ENCODE measurements at places on chromosomes 4 and X.

DNA sequence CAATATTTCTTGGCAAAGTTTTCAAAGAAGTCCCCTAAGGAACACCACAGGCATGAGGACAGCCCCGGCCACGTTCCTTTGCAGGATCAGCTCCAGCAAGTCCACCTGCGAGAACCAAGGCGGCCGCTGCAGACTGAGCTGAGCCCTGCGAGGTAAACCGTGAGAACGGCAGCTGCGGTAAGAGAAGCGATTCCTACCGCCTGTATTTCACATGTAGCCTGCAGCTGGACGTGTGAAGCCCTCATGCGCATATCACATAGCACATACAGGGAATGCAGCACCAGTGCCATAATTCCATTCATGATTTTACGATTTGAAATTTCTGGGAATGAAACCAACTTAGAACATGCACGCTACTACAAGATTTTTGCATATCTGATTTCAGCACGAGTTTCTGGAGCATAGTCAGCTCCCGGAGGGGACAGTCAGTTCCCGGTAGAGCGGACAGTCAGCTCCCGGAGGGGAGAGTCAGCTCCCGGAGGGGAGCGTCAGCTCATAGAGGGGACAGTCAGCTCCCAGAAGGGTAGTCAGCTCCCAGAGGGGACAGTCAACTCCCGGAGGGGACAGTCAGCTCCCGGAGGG is 41.7 kb downstream of the FGFRL1 start:
- no peak for DNase-seq

DNA sequence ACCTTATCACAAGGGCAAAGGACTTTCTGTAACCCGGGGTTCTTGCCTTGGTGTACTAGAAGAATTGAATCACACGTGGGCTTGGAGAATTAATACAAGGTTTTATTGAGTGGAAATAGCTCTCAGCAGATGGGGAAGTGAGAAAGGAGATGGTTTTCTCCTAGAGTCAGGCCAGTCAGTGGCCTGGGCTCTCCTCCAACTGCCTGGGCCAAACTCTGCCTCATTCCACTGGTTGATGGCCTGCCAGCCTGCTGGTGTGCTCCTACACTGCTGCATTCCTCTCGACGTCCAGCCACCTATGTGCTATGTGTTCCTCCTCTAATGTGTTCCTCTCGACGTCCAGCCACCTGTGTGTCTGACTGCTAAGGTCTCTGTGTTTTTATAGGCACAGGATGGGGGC is 35.3 kb upstream of the SPIN2A start:
- DNase-seq = no peak

- no peak for DNase-seq
Measured at GRCh38 chr4:145760176-145760575, 80.2 kb downstream of the C4orf51 start.

DNA sequence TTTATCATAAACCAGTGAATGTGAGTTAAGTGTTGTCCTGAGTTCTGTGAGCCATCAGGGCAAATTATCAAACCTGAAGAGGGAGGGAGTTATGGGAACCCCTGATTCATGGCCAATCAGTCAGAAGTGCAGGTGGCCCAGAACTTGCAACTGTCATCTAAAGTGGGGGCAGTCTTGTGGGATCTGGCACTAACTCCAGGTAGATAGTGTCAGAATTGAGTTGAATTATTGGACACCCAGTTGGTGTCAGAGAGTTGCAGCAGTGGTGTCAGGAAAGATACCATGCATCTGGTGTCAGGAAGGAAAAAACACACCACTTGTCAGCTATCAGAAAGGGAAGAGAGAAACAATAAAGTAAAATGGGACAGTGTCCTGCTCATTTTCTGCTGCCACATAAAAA is 8.4 kb downstream of the CORIN start:
- DNase-seq = no peak

- no peak for DNase-seq
Measured at GRCh38 chr4:84826681-84827080, 139.8 kb downstream of the WDFY3 start.

- no peak for DNase-seq
Measured at GRCh38 chrX:51459125-51459524, 37.3 kb downstream of the NUDT11 start.

GRCh38 chr4:1328267-1329155 is 18.5 kb upstream of the UVSSA start:
- DNase-seq = no peak

GRCh38 chrX:9429767-9430166 is 35.1 kb upstream of the TBL1X start:
- DNase-seq = no peak

DNA sequence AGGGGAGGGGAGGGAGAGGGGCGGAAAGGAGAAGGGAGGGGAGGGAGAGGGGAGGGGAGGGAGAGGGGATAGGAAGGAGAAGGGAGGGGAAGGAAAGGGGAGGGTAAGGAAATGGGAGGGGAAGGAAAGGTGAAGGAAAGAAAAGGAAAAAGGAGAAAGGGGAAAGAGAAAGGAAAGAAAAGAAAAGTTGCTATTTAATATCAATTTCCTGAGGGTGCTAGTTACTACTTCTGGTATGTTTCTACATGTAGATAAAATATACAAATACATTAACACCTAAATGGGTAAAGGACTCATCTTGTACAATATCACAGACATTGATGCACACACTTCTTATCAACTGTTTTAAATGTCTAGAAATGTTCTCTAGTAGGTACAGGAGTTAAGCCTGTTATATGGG is 22.6 kb downstream of the ANXA5 start:
- no peak for DNase-seq

- DNase-seq = no peak
Measured at GRCh38 chr4:148779771-148780170, 337.6 kb upstream of the NR3C2 start.

GRCh38 chr4:683982-684622 is 4.8 kb downstream of the SLC49A3 start:
- no peak for DNase-seq

DNA sequence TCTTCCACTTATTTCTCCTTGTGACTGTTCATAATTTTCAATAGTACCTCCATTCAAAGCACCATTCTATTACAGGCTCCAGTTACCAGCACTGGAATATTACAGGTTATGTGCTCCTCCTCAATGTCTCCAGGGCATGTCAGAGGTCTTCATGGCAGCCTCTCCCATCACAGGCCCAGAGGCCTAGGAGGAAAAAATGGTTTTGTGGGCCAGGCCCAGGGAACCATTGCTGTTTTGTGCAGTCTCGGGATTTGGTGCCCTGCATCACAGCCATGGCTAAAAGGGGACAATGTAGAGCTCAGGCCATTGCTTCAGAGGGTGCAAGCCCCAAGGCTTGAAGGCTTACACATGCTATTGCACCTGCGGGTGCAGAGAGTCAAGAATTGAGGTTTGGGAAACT is 7.2 kb upstream of the PNMA3 start:
- DNase-seq = no peak

- no peak for DNase-seq
Measured at GRCh38 chr4:53545273-53545672, 46.0 kb downstream of the LNX1 start.

- peak; percentile 5 for DNase-seq
Measured at GRCh38 chr4:75180790-75181776, 248.2 kb downstream of the PARM1 start.

DNA sequence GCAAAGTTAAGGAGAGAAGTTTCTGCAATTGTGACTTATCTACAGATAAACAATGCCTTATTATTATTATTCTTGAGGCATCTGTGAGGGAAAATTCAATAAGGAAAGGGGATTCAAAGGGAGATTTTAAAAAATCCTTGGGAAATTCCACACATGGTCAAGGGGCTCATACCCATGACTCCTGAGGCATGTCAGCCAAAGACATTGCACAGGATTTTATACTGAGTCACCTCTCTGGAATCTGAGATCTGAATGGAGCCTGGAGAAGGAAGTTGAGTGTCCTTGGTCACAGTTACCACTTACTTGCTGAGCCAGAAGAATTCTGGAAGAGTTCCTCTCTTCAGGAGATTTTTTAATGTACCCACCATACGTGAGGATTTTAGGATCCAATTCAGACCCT is 14.4 kb upstream of the CXCL8 start:
- no peak for DNase-seq

- no peak for DNase-seq
Measured at GRCh38 chr4:17786567-17786966, 5.1 kb upstream of the FAM184B start.

GRCh38 chr4:55312489-55313101 is 33.4 kb upstream of the SRD5A3 start:
- DNase-seq = no peak

- no peak for DNase-seq
Measured at GRCh38 chrX:17919896-17920446, 58.9 kb upstream of the RAI2 start.

DNA sequence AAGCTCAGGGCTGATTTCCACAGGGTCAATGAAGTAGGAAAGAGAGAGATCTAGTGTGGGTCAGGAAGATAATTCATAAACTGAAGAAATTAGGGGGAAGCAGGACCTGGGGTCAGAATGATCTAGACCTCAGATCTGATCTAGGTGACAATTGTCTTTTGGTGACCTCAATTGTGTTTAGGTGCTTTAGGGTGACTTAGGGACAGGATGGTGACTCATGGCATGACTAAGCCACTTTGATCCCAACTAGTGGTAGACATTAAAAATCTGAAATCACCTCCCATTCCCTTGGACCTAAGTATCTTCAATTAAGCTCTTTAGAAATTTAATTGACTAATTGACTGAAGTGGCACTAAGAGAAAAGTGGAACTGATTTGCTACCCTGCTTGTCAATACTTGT is 36.7 kb upstream of the GRXCR1 start:
- DNase-seq = no peak
